ENCODE measurements at places on chromosomes 13 and 19.
A peak's percentile ranks its signal among the peaks of the same experiment; 100 is the strongest.

DNA sequence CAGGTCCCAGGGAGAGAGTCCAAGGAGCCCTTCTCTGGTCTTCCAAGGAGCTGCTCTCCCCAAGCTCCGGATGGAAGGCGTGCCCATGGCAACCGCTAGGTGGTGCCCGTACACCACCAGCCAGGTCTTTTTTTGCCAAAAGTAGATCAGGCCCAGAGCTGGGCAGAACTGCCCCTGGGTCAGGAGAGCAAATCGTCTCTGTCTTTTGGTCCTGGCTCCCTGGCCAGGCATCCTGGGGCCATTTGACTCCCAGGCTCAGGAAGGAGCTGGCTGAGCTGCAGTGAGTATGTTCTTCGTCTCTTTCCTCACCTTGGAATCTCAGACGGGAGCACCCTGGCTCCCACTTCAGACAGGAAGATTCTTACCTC is 24.6 kb upstream of the BCL3 start:
- DNase-seq: peak; percentile 76

- no peak for DNase-seq
Observed at GRCh38 chr13:47133011-47133445, 236.2 kb upstream of the HTR2A start.

DNA sequence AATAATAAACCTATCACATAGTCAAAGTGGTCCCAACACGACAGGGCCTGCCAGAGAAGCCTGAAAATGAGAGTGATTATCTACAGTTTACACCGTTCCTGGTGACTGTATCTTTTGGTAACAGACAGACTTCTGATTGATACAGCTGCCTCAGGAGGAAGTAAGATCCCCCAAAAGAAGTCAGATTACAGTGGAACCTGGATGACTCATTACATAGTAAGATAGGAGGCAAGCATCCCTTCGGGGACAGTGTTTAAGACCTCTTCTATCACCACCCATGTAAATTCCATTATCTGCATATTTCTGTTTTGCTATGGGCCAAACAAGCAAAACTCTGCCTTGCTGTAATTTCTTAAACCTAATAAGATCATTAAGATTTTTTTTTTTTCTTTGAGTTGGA is 44.0 kb upstream of the FLT1 start:
- DNase-seq: no peak

GRCh38 chr19:13015361-13016223 is 20.3 kb downstream of the NFIX start:
- DNase-seq: no peak

DNA sequence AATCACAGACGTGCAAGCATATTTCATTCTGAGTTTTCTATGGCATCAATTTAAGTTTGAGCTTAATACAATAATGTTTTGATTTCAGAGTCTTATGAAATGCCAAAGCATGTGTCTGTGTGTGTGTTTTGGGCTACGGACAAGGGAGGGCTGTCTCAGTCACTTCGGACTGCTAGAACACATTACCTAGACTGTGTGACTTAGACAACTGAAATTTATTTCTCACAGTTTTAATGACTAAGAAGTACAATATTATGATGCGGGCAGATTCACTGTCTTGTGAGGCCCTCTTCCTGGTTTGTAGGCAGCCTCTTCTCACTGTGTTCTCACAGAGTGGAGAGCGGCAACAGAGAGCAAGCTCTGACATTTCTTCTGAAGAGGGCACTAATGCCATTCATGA is 1202.0 kb downstream of the EFNB2 start:
- no peak for DNase-seq

DNA sequence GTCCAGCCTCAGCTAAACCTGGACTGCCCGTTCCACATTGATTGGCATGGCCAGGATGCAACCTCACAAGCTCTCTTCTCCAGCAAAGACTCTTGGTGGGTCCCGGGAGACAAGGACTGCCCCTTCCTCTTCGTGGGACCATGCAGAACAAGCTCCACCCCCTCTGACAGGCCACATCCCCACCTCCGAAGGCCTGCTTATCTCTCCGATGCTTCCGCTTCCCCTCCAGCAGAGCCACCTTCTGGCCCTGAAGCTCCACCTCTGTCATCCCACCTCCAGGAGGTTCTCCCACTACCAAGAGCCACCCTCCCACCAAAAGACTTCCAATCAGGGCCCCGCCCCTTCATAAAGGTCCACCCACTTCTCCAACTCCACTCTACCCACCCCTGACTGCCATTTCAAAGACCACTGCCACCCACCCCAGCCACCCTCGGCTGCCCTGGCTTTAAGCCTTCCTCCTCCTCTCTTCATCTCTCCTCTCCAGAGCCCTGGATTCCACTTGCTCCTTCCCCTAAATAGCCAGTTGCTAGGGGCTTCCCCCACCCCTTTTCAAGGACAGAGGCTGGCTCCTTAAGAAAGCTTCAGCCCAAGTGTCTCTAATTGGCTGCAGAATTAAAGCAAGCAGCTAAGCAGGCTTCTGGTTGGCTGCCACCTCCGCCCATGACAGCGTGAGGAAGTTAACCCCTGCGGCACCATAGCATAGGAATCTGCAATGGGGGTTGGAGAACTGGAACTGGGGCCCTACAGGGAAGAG is 9.9 kb downstream of the LRFN1 start:
- no peak for DNase-seq

- DNase-seq: peak; percentile 48
Observed at GRCh38 chr13:46179491-46179908, 2.5 kb downstream of the LCP1 start.

GRCh38 chr13:45859705-45860104 is 8.2 kb upstream of the SIAH3 start:
- DNase-seq: no peak

GRCh38 chr19:55580628-55581144 is at the start of gene ZNF579:
Gene ZNF579, minus strand, starts transcription at chr19:55580848. Its CDS starts 1,209 bp downstream, at chr19:55579639.
- DNase-seq: peak; percentile 68

DNA sequence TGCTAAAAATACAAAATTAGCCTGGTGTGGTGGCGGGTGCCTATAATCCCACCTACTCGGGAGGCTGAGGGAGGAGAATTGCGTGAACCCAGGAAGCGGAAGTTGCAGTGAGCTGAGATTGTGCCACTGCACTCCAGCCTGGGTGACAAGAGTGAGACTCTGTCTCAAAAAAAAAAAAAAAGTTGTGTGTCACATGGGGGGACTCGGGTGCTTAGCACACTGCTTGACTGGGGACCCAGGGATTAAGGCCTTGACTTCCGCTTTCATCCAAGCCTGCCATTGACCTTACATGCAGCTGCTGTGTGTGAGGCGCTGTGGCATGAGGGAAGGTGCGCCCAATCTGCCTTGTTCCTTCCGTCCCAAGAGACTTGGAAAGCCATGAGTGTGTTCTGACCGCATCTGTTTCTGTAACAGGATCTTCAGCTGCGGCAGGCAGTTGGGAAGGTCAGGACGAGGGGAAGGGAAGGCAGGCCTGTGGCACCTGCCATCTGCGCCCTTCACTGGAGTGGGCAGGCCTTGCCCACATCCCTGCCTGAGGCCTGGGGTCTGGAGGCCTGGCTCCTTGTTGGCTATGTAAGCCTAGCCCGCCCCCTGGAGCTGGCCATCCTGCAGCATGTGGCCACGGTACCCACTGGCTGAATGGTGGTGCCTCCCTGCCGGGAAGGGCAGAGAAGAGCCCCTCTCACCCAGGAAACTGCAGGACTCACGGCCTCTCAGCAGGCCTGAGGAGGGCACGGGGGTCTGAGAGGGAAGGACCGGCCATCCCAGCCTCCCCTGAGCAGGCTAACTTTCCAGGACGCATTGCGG is 23.0 kb downstream of the PPP1R37 start:
- DNase-seq: no peak

GRCh38 chr13:35179494-35179893 is 237.4 kb downstream of the NBEA start:
- DNase-seq: no peak

DNA sequence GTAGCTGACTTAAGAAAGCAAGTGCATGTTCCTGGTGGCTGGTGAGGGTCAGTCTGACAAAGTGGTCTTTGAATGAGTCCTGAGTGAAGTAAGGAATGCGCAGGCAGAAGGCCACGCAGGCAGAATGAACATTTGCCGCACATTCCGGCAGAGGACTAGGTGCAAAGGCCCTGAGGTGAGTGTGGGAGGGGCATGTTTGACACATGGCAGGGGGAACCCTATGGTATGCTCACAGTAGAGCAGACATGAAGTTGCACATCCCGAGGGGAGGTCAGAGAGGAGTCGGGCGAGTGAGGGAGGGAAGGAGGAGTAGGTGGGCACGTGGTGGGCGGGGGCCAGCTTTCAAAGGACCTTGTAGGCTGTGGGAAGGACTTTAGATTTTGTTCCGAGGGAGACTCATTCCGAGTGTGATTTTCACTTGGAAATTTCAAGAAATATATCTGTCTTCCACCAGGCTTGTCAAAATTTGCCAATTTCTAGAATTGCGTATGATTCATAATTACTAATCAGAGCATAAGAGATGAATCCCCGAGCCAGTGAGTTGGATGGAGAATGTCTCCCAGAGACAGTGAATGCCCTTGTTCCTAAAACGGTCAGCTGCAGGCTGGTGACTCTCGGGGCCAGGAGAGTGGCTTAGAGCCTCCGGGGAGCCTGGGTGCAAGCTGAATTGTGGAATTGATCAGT is 40.3 kb downstream of the ERICH6B start:
- DNase-seq: no peak

DNA sequence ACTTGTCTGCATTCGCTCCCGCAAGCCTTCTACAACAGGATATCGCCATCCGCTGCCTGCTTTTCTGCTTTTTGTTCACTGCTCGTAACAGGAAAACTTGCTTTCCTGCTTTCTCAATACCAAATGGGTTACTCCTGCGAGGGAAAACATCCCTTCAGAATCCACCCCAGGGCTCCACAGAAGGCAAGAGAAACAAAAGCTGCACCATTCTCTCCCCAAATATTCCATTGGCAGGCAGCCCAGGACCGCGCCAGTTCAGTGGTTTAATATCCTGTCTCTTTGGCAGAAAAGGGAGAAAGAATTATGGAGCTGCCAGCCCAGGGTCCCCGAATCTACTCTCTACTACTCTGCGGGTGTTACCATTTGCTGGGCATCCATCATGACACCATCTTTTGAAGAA is 84.7 kb upstream of the DOCK9 start:
- no peak for DNase-seq

- DNase-seq: no peak
Observed at GRCh38 chr19:13817615-13818371, 22.6 kb downstream of the ZSWIM4 start.

DNA sequence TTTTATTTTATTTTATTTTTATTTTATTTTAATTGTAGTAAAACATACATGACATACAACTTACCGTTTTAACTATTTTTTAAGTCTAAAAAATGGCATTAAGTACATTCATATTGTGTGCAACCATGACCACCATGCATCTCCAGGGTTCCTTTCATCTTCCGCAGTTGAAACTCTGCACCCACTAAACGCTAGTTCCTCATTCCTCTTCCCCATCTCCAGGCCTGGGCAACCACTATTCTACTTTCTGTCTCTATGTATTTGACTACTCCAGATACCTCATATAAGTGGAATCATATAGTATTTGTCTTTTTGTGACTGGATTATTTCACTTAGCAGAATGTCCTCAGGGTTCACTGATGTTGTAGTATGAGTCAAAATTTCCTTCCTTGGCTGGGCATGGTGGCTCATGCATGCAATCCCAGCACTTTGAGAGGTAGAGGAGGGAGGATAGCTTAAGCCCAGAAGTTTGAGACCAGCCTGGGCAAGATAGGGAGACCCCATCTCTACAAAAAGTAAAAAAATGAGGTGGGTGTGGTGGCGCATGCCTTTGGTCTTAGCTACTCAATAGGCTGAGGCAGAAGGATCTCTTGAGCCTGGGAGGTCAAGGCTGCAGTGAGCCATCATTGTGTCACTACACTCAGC is 55.7 kb upstream of the ZNF507 start:
- no peak for DNase-seq

DNA sequence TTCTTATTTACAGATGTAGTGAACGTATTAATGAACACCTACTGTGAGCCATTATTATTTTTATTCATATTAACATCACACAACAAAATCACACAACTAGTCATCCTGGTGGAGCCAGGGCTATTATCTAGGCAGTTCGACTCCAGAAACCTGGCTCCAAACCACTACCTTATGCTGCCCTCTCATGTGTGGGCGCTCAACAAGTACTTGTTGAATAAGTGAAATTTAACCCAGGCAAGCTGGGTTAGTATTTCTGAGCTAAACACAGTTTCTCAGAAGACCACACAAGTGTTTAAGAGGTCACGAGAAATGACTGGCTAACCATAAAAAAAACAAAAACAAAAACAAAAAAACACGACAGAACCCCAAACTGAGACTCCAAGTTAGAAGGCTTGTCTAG is 33.6 kb downstream of the MZT1 start:
- no peak for DNase-seq

GRCh38 chr19:47331931-47332547 is at the start of gene C5AR2:
Gene C5AR2, plus strand, starts transcription at chr19:47332175. Its CDS starts 8,625 bp downstream, at chr19:47340800.
- no peak for DNase-seq

DNA sequence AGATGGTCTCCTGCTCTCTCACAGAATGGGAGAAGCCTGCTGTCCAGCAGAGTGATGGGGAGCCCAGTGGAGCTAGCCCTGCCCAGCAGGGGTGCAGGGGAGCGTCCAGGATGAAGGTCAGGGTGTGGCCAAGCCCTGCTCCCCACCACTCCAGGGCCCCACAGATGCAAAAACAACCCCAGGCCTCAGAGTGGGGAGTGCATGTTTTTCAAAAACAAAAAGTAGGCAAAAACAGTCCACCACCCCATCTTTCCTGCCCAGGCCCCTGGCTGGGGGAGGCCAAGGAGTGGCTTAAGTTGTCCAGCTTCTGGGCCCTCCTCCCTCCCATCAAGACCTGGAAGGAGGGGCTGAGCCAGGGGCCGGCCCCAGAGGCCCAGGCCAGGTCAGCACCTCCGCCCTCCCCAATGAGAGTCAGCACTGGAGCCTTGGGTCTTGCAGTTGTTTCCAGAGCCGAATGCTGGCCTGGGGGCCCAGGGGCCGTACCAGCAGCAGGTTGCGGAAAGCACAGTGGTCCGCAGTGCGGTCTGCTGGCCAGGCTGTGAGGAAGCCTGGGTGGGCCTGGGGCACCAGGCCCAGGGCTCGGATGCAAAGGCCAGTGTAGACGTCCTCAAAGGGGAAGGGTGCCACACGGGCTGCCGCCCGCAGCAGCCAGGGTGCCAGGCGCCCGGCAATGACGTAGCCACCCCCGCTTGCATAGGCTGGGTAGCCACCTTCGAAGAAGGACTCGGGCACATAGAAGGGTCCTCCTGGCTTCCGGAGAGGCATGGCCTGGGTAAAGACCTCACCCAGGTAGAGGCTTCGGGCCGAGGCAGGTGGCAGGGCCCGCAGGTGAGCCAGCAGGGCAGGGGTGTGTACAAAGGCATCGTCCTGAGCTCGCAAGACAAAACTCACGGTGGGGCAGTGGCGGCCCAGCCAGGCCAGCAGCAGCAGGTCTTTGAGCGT is 1.7 kb downstream of the B3GNT8 start:
- no peak for DNase-seq
